ENCODE measurements at places on chromosomes 1 and 21.

GRCh38 chr1:13965770-13966398 is 265.9 kb downstream of the PRDM2 start:
- no peak for DNase-seq

GRCh38 chr1:238675221-238675620 is 711.1 kb upstream of the CHRM3 start:
- no peak for DNase-seq

- no peak for DNase-seq
These were observed 35.5 kb downstream of the IFNAR1 start for GRCh38 chr21:33360281-33360680.

DNA sequence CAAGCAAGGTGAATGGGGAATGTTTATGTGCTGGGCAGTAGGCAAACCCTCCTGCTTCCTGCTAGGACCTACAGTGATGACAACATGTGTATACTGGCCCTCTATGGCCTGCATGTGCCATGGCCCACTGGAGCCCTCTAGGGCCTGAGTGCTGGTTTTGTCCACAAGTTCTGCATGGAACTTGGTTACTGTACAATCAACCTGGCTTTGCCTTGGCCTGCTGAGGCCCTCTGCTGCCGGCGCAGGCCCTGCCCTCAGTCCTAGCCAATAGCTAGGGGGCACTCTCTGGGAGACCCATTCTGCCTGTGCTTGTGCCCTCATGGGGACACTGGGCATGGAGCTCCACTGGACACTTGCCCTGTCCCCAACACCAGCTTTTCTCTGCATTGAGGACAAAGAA is 138.6 kb upstream of the NGF start:
- no peak for DNase-seq

DNA sequence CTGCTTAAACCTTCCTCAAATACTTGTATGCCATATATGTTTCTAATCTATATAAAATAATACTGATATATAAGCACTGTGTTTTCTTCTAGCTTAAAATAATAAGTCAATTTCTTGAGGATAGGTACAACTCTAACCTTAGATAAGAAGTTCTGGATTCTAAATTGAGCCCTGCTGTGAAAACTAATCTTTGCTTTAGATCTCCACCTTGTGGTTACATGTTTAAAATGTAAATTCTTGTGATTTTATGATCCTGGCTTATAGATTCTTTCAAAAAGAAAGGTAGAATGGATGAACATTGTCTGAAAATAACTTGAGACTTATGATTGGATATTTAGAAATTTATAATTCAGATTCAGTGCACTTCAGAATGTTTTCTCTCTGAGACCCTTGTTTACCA is 38.9 kb upstream of the HMCN1 start:
- no peak for DNase-seq

GRCh38 chr1:209723756-209724693 is 19.4 kb downstream of the HSD11B1 start:
- DNase-seq: peak; percentile 49

DNA sequence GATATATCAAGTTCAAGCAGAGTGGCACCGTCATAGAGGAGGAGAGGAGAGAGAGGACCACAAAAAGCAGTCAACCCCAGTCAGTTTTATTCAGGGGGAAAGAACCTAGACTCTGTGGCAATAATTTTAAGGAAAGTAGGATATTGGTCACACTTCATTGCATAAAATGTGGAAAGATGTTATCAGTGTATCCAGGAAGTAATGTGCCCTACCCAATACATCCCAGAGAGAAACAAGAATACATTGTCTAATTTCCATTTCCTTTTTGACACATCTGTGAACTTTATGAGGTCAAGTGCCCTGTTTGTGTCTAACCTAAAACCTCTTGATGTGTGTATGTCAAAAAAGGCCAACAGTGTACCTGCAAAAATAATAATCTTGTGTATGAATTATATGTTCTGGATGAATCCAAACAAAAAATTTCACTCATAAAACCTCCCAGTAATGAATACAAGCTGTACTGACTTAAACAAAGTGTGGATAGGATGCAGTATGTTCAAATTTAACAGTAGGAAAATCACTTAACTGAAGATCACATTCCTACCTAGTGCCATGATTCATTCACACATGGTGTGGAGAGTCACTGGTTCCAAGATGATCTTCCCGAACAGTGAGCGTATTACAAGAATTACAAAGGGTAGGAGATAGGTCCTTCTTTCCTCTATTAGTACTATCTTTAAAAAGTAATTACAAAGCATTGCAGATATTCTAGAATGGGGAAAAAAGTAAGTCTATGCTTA is 712.1 kb upstream of the CXADR start:
- no peak for DNase-seq

DNA sequence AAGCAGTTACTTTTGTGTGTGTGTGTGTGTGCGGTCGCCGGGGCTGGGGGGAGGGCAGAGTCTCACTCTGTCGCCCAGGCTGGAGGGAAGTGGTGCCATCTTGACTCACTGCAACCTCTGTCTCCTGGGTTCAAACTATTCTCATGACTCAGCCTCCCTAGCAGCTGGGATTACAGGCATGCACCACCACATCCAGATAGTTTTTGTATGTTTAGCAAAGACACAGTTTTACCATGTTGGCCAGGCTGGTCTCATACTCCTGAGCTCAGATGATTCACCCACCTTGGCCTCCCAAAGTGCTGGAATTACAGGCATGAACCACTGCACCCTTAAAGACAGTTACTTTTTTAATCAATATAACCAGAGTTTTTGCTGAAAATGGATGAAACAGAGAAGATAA is 207.0 kb downstream of the PTPRC start:
- no peak for DNase-seq

- no peak for DNase-seq
These were observed 19.1 kb upstream of the SLC5A9 start for GRCh38 chr1:48203287-48203900.

- DNase-seq: no peak
These were observed 35.9 kb upstream of the NEK2 start for GRCh38 chr1:211711315-211711705.

DNA sequence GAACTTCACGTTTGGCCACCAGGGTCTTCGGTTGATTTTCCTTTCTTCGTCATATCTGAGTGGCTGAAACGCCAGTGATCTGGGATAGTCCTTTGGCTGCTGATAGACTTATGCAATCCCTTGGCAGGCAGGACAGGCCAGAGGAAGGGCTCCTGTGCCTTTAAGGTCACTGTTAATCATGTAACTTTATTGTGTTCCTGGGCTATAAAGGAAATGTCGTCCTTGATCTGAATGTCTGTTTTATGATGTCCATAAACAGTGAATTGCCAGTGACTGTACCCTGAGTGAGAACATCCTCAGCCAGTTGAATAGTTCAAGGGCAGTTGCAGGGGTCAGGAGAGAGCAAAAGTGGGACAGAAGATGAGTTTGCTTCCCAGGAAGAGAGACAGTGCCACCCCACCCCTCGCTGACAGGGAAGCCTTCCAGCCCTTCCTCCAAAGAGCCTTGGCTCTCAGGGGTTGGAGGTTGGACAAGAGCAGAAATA is 68.0 kb downstream of the PDE9A start:
- DNase-seq: no peak

- DNase-seq: no peak
These were observed 68.3 kb downstream of the ADARB1 start for GRCh38 chr21:45142469-45143308.

- DNase-seq: no peak
These were observed 610.7 kb upstream of the ADGRL2 start for GRCh38 chr1:81190003-81190402.

- DNase-seq: no peak
These were observed 278.9 kb downstream of the TGFB2 start for GRCh38 chr1:218624052-218624451.

DNA sequence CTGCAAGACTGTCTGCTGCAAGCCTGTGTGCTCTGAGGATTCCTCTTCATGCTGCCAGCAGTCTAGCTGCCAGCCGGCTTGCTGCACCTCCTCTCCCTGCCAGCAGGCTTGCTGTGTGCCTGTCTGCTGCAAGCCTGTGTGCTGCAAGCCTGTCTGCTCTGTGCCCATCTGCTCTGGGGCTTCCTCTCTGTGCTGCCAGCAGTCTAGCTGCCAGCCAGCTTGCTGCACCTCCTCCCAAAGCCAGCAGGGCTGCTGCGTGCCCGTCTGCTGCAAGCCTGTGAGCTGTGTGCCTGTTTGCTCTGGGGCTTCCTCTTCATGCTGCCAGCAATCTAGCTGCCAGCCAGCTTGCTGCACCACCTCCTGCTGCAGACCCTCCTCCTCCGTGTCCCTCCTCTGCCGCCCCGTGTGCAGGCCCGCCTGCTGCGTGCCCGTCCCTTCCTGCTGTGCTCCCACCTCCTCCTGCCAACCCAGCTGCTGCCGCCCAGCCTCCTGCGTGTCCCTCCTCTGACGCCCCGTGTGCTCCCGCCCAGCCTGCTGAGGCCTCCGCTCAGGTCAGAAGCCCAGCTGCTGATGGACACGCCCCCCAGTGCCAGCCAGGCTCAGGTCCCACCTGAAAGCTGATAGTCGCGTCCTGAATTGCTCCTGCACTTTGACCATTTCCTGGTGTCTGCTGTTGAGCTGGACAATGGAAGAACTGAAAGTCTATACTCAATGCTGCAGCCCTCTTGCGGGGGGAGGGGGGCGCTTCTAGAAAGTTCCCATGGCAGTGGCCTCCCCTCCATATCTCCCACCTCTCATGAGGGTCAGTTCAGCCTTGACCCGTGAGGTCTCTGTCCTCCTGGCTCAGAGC is 1.2 kb downstream of the KRTAP10-4 start:
- no peak for DNase-seq

- DNase-seq: no peak
These were observed 4.8 kb downstream of the ZNF672 start for GRCh38 chr1:248842781-248843331.

- DNase-seq: no peak
These were observed 44.5 kb downstream of the ZBTB8OS start for GRCh38 chr1:32605711-32606424.

GRCh38 chr1:209583408-209583807 is at the start of gene CAMK1G:
TSS of gene CAMK1G (plus strand) at chr1:209583714. CDS start at chr1:209594984, 11,270 bp downstream.
- no peak for DNase-seq

- no peak for DNase-seq
These were observed 31.7 kb downstream of the USP48 start for GRCh38 chr1:21751281-21751680.

DNA sequence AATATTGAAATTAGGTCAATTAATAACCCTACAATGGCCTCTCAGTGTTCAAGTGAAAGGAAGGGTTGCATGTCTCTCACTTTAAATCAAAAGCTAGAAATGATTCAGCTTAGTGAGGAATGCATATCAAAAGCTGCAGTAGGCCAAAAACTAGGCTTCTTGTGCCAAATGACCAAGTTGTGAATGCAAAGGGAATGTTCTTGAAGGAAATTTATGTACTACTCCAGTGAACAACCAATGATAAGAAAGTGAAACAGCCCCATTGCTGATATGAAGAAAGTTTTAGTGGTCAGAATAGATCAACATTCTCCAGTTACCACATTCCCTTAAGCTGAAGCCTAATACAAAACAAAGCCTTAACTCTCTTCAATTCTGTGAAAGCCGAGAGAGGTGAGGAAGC is 10.0 kb downstream of the MAEL start:
- DNase-seq: no peak

DNA sequence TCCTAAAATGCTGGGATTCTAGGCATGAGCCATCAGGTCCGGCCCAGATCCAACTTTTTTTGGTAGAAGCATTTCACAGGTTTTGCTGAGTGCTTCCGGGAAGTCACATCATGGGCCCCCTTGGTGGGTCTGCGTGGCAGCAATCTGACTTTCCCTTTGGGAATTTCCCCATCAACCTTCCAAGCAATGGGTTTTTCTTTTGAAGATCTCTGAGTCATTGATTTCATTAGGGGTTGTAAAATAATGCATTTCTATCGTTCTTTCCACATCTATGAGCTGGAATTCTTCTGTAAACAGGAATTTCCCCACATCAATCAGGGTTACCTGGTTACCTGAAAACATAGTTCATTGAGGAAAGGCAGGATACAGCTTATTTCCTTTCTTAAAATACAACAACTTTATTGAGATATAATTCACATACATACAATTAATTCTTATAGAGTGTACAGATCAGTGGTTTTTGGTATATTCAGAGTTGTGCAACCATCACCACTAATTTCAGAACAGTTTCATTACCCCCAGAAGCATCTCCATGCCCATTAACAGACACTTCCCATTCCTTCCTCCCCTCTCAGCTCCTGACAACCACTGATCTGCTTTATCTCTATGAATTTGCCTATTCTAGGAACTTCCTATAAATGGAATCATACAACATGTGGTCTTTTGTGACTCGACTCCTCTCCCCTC is 9.9 kb upstream of the ZBTB17 start:
- no peak for DNase-seq

- DNase-seq: no peak
These were observed 16.9 kb upstream of the GNG12 start for GRCh38 chr1:67850151-67850551.

DNA sequence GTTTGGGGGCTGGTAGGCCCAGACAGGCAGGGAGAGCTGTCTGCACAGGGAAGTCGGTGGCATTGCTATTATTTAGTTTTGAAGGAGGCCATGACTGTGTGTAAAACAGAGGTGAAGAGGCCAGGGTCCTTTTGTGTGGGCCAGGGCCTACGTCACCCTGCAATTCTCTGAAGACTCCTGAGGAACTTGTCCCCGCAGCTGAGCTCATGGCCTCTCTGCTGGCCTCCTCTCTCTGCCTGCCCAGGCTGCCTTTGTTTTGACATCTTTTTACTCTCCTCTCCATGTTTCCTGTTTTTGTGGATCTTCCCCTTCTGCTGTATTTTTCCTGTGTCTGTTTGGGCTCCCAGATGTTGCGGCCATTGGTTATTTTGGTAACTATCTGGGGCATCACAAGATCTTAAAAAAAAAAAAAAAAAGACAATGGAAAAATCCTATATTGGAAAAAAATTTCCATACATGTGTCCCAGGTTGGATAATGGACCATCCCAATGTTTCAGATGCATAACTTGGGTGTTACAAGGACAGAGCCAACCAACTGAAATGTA is 280.7 kb downstream of the RPS6KC1 start:
- no peak for DNase-seq

GRCh38 chr1:86429122-86429725 is 5.3 kb downstream of the CLCA2 start:
- DNase-seq: no peak

- no peak for DNase-seq
These were observed 60.7 kb upstream of the FMN2 start for GRCh38 chr1:240031009-240031408.

GRCh38 chr21:38702196-38702595 is 103.5 kb upstream of the ETS2 start:
- DNase-seq: no peak

DNA sequence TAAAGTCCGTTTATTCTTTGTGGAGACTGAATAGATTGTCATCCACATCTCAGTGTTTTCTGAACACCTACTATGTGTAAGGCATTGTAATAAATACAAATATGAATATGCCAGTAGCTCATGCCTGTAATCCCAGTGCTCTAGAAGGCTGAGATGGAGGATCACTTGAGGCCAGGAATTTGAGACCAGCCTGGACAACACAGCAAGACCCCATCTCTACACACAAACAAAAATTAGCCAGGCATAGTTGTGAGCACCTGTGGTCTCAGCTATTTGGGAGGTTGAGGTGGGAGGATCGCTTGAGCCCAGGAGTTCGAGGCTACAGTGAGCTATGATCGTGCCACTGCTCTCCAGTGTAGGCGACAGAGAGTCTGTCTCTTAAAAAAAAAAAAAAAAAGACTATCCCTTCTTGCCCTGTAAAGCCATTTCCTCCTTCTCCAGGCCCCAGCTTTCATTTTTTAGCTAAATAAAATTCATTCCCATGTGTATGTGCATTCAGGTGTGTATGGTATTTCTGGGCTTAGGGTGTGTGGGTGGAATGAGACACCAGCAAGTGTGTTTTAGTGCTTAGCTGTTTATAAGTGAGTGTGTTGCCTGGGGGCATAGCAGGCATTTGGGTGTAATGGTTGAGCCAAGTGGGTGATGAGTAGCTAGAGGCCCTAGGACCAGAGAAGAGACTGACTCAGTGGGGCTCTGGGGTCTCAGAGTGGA is 7.8 kb downstream of the CELSR2 start:
- DNase-seq: no peak

- DNase-seq: no peak
These were observed 53.9 kb upstream of the GNG12 start for GRCh38 chr1:67887146-67887545.
